ENCODE measurements at places on chromosomes 7 and 10.

DNA sequence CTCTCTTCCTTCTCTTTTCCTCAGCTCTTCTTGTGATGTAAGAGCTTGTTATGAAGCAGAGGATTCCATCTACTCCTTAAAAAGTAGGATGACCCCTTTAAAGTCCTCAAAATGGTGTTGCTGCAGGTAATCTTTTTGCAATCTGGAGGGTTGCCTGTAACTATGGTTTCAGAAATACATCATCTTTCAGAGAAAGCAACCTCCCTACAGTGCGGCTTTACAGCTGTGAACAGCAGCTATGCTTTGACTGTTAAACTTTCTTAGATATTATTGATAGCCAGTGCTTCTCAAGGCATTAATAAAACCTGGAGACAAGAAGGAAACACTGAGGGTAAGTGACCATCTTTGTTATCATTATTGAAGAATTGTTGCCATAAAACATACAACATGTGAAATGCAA, 86.6 kb upstream of the MDFIC start:
- no peak for DNase-seq

DNA sequence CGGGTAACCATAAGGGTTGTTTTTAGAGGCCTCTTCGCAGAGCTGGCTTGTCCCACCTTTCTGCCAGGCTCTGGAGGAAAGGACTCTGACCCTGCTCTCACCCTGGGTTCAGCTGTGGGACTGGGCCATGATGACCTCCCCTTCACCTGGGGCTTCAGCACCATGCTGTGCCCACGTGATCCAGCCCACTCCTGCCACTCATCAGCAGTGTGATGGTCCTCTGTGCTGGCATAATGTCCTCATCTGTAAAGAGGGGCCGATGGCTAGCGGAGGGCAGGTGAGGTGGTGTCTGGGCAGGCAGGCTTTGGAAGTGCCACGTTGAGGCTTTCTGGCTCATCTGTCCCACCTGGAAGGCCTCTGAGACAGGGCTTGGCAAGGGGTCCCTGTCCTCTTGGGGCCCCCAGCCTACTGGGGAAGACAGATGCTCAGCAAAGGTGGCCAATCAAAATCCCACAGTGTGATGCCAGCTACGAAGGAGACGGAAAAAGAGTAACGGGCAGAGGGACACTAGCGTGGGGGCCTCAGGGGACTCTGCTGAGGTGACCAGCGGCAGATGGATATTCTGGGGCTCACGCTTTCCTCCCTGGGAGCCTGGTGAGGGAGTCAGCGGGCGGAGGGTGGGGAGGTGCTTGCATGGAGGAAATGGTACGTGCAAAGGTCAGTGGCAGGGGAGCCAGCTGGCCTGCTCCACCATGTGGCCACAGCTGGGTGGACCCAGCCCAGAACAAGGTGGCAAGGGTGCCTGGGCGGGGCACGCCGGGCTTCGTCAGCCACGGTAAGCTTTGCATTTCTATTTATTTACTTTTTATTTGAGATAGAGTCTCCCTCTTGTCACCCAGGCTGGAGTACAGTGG, 5.4 kb downstream of the LRWD1 start:
- no peak for DNase-seq

DNA sequence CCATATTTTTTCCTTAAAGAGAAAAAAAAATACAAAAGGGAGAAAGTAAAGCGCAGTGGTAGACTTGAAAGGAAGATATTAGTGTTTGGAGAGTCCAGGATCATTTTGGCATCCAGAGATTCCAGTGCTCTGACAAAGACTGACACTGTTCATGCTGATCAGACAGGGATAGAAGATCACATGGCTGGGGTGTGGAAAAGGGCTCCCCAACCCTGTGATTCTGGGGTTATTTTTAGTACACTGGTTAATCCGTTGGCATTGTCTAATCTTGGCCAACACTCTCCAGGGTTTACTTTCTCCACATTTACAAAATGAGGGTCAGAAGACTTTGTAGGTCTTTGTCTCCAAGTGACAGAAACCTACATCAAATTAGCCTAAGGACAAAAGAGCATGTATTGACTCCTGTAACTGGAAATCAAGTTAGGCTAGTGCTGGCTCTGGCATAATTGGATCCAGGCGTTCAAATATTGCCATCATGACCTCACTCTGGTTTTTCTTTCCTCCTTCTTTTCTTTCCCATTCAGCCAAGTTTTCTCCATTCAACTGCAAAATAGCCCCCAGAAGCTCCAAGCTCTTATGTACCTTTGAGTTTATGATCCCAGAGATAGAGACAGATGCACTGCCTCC, 181.6 kb downstream of the PHTF2 start:
- no peak for DNase-seq

DNA sequence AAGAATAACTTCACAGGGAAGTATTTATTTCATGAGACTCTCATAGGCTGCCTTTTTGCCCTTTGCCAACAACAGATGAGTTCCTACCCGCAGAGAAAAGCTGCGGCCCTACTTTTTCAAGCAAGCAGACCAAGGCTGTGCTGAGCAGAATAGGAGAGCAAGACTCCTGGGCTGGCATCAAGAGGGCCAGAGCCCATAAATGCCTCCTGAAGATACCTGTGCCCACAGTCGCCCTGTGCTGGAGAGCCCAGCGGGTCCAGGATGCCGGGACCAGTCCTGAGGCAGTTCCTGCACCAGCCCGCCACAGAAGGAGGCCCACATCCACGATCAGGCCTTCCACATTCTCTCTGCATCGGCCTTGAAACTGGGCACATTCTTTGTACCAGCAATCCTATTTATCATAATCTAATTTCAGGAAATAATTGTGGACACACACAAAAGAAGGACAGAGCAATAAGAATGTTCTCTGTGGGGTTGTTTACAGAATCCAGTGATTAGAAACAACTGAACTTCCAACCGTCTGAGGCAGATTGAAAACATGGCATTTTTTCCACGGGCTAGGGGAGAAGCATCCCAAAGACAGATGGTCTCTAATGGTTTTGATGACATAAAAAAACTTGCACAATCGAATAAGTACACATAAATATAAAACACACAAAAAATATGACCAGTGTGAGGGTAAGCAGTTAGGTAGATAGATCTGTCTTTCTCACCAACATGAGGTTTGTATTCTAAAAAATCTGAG, 95.6 kb downstream of the CPXM2 start:
- DNase-seq: no peak

DNA sequence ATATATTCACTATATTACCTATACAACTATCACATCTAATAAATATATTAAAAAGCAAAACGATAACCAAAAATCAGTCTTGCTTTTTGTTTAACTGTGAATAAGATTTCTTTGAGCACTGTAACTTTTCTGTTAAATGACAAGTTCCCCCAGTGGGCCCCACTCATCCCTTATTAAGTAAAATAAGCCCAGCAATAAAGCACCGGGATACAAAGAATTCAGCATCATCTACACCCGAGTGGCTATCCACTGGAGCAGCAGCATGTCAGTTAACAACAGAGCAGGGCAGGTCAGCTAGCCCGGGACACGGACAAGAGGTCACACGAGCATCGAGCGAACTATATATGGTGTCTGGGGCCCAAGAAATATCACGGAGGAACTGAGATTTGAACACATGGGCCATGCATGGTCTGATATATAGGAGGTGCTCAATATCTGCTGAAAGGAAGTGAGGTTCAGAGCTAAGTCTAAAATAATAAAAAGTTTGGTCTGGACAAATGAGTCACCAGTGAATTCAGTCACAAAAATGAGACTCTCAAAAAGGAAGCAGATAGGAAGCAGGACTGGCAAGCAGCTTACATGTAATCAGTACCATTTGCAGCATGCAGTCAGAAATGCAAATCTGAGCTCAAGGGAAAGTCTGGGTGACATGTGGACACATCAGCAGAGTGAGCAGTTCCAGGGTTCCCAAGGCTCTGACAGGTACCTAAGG, 4.1 kb downstream of the ERCC6 start:
- no peak for DNase-seq

GRCh38 chr10:104906112-104906511, 265.0 kb downstream of the SORCS3 start:
- no peak for DNase-seq

- no peak for DNase-seq
These were observed 38.8 kb downstream of the PRPS1L1 start for GRCh38 chr7:17988858-17989257.
